Activated T-cell treated with anti-CD3 and anti-CD28 coated beads, Interleukin-2, amount 50 U/mL, for 72 hours (primary cell): ENCODE measurements at places on chromosomes 2 and 18. TPM values are rescaled to one million over a fixed set of nuclear protein-coding genes. Genes with fewer than 3 reads are reported as not detected.

- DNase-seq: no peak
Measured at GRCh38 chr2:76711490-76711889, 810.7 kb downstream of the LRRTM4 start.

GRCh38 chr18:37275237-37275741 is 290.3 kb downstream of the CELF4 start:
- no peak for DNase-seq

DNA sequence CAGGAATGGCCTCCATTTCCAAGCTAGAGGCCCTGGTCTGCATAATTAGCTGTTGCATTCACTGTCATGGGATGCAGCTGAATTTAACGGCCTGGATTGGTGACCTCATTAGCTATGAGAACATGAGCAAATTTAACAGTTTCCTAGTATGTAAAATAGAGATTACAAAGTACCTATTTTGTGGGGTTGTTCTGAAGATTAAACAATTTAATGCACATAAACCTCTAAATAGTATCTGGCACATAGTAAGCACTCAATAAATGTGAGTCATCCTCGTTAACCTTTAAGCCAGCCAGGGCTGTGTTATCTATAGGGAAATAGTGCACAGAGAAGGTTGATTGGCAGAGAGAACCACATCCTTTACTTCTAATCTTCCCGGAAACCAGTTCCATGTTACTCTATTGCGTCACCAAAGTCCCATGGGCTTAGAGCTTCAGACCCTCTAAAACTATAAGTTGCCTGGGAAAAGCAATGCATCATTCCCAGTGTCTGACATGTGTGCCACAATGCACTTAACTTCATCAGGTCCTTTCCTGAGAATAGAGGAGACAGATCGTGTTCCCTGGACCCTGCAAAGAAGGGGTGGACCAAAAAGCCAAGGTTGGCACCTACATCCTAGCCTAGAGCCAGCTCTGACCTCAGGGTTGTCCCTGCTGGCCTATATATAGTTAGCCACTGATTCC is 196.5 kb downstream of the LNPK start:
- no peak for DNase-seq

- no peak for DNase-seq
Measured at GRCh38 chr2:133477616-133477990, 90.7 kb downstream of the NCKAP5 start.

DNA sequence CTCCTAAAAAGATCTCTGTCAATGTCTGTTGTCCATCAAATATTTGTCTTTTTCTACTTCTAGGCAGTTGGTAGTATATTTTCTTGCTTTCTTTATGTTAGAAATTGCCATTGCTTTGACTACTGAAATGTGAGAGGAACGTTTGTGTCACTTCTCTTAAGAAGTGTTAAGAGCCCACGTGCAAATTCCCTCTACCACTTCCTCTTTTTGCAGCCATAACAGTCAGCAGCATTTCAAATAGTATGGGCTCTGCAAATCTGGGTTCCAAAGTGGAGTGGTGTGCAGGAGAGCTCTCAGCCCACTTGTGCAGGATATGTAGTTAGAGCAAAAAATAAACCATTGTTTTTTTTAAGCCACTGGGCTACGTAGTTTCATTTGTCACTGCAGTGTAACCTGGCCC is 314.0 kb downstream of the MEIS1 start:
- DNase-seq: no peak

GRCh38 chr2:190849774-190850173 is 30.8 kb upstream of the GLS start:
- DNase-seq: no peak

- no peak for DNase-seq
Measured at GRCh38 chr2:25339211-25339674, 2.5 kb downstream of the DNMT3A start.

- no peak for DNase-seq
Measured at GRCh38 chr2:37348155-37348554, 3.7 kb downstream of the QPCT start.

DNA sequence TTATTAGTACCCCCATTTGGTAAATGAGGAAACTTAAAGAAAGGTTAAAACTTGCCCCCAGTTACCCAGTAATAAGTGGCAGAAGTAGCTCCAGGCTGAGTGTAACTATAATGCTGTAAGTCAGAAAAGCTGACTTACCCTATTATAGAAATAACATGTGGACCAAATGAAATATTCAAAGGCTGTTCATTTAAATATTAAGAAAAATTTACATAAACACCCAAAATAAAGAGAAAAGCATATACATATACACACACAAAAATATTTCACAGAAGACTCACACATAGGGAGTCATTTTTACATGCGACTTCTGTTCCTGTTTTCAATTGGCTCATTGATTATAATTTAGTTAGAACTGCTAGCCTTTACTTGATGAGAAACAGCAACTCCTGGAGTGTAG is 189.1 kb downstream of the NBAS start:
- DNase-seq: no peak

- no peak for DNase-seq
Measured at GRCh38 chr2:159462201-159462785, 154.1 kb downstream of the BAZ2B start.

The HSPD1 gene
- total RNA-seq: 720 TPM

The VSNL1 gene
- not detected for total RNA-seq

The SPATA3 gene
- total RNA-seq: 1.9 TPM

The REG3G gene
- not detected for total RNA-seq

The SULT1C4 gene
- not detected for total RNA-seq
